ACHN (cell line): ENCODE measurements at places on chromosomes 6 and 20.

- DNase-seq, result no peak
These were observed 24.5 kb upstream of the PTCHD4 start for GRCh38 chr6:48135323-48136084.

DNA sequence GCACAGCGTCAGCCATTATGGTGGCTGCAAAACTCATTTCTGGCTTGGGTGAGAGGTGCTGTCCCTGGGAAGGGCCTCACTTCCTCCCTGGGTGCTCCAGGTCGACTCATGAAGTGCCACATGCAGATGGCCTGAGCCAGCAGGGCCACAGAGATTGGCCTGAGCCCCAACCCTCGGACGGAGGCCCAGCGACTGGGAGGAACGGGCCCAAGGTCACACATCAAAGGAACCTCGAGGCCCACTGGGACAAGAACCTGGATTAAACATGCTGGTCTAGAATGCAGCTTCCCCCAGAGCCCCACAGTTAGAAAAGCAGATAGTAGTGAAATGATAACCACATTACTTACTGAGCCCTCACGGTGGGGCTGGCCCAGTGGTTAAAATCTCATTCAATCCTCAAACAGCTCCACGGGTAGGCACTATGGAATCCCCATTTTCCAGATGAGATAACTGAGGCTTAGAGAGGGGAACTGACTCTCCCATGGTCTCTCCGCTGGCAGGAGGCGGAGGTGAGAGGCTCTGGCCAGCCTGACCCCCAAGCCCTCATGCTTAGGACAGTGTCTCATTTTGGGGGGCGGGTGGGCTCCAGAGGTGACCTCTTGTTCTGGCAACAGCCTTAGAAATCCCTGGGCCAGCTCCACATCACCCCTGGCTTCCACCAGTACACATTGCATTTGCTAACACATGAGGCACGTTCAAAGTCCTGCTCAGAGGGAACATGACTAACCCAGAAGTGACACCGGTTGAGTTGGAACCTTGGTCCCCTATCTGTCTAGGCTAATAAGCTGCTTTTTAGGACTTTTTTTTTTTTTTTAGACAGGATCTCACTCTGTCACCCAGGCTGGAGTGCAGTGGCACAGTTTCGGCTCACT, 53.0 kb downstream of the SRC start:
- DNase-seq, result no peak

- DNase-seq, result no peak
These were observed 80.7 kb downstream of the CARMIL1 start for GRCh38 chr6:25359891-25360290.

DNA sequence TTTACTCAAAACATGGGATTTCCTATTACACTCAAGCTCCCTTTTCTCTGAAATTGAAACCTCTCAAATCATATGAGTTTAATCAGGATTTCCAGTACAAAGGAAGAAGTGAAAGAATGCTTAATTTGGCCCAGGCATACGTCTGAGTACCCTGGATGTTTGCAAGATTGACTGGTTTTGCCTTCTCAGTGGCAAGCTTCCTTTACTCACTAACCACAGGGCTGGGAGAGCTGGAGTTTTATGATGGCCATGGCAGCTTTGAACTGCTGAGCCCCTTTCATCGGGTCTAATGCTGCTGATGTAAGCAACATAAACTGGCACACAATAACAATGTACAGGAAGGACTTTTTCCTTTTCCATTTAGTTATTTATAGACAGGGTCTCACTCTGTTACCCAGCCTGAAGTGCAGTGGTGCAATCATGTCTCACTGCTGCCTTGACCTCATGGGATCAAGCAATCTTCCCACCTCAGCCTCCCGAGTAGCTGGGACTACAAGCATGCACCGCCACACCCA, 194.8 kb downstream of the SLC35F1 start:
- DNase-seq, result no peak

GRCh38 chr6:27866357-27867050, 45.7 kb downstream of the OR2B2 start:
- no peak for DNase-seq

DNA sequence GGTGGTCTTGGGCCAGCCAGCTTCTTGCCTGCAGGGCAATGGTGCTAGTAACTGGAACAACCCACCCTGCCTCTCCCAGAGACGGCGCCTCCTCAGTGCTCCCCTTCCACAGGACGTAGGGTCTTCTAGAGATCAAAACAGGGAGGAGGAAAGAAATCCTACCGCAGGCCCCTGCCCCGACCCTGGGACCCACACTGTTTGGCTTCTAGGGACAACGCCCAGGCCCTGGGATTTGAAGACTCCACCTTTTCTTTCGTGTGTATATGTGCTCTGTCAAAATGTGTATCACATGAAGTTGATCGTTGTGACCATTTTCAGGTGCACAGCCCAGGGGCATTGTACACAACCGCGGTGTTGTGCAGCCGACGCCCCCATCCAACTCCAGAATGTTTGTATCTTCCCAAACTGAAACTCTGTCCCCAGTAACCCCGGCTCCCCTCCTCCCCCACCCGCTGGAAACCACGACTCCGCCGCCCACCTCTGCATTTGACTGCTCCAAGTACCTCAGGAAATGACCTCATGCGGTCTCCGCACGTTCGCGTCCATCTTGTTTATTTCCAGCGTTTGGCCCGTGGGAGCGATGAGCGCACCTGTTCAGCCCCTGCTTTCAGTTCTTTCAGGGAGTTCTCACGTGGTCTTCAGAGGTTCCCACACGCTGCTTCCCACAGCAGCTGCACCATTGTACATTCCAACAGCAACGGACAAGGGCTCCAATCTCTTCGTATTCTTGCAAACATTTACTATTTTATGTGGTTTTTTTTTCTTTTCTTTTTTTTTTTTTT, 3.4 kb upstream of the BHLHE23 start:
- peak; percentile 48 for DNase-seq

- DNase-seq, result no peak
These were observed 55.1 kb downstream of the CHD6 start for GRCh38 chr20:41563087-41563486.

GRCh38 chr6:2938632-2939083, 32.7 kb downstream of the SERPINB6 start:
- no peak for DNase-seq
